Stimulated activated CD4-positive, alpha-beta T cell treated with anti-CD3 and anti-CD28 coated beads, Interleukin-1b, Interleukin-23, amount 100 ng/mL, for 48 hours (primary cell): ENCODE measurements at places on chromosomes 5 and 9.

- peak; percentile 40 for DNase-seq
These were observed 133.3 kb upstream of the RAI14 start for GRCh38 chr5:34522599-34523386.

GRCh38 chr5:65061250-65061973 lies 292.7 kb downstream of the CWC27 start:
- DNase-seq, result no peak

DNA sequence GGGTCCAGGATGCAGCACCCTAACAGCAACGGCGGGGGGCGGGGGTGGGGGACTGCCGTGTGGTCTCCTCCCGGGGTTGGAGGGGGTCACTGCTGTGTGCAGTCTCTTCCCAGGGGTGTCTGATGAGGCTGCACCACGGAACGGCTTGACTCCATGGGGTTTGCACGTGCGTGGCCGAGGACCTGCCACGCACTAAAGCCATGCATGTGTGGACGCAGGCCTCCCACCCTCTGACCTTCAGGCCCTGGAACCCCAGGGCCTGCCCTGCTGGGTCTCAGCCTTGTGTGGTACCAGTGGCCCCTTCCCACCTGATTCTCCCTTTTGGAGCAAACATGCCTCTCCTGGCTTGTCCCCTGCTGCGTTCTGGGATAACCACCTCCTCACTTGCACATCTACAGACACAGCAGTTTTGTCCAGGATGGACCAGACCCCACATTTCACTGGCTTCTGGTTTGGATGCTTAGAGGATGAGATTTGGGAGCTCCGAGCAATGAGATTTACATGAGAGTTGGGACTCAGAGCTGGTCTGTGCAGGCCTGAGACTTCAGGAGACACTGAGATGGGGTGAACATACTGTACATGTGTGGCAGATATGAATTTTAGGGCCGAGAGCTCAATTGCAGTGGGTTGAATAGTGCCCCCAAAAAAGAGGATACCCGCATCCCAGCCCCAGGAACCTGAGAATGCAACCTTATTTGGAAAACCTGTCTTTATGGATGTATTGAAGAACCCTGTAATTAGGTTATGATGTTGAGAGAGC lies 45.8 kb downstream of the SLC12A7 start:
- no peak for DNase-seq

GRCh38 chr9:137722481-137722880 lies 103.7 kb downstream of the EHMT1 start:
- no peak for DNase-seq

GRCh38 chr9:116380496-116380995 lies 227.0 kb downstream of the PAPPA start:
- no peak for DNase-seq

DNA sequence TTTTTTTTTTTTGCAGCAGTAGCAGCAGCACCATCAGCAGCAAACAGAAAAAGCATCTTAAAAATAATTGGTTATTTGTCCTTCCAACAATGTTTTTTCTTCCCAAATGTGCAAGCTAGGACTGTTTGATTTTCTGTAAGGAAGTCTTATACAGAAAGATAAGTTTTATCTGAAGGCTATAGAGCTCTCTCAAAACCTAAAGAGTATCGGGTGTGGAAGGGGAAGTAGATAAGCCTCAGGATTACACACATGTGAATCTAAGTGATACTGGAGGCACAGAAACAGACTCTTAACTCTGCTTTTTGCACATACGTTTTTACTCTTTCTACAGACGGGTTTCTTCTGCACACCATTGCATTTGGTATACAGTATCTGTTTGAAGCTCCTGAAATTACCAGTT lies 184.4 kb upstream of the FTMT start:
- no peak for DNase-seq

GRCh38 chr5:75243100-75243499 lies 6.4 kb upstream of the ANKRD31 start:
- no peak for DNase-seq

DNA sequence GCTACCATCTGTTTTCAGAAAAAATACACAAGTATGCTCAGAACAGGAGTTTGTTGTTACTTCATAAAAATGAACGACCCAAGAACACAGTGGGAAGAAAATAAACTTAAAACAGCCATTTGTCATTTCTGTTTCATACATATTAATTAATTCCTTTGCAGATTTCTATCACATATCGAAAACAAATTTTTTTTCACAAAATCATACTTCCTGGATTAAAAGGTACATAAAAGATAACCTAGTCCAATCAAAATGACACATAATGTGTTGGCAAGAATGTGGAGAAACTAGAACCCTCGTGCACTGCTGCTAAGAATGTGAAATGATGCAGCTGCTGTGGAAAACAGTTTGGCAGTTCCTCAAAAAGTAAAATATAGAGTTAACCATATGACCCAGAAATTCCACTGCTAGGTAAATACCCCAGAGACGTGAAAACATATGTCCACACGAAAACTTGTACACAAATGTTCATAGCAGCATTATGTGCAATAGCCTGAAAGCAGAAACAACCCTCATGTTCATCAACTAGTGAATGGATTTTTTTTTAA lies 46.0 kb downstream of the MYO10 start:
- no peak for DNase-seq

DNA sequence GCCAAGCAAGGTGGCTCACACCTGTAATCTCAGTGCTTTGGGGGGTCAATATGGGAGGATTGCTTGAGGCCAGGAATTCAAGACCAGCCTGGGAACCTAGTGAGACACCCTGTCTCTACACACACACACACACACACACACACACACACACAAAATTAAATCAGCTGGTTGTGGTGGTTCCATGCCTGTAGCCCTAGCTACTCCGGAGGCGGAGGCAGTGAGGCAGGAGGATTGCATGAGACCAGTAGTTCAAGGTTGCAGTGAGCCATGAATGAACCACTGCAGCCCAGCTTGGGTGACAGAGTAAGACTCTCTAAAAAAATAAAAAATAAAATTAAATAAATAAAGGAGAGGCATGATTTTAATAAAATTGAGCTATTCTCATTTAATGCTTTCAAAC lies 13.1 kb downstream of the CEMIP2 start:
- DNase-seq, result no peak

DNA sequence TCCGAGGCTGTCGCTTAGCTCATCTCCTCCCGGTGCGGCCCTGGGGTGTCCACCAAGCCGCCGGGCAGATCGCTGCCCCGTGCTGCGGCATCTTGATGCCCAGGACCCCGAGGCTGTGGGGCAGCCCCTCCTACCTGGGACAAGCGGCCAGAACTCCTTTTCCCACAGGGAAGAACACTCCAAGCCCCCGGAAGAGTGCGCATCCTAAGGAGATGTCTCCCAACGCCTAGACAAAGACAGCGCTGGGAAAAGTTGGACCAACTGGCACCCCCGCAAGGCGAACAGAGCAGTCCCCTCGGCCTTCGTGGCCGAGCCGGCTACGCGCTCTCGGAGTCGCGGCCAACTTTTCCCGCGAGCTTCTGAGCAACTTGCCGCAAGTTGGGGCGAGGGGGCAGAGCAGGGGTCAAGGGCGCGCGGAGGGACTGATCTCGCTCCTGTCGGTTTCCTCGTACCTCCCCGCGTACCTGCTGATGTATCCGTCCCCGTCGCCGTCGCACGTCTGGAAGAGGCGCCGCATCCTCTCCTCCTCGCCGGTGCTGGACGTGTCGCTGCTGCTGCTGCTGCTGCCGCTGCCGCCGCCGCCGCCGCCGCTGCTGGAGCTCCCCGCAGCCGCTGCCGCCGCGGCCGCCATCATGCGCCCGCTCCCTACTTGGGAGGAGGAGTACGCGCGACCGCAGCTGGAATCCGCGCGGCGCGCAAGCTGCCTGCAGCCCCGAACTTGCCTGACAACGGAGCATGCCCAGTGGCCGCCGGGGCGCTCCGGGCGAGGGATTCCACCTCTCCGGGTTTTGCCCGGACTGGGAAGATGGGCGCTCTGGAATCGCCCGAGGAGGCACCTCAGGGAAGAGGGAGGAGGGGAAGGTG lies at the start of gene MCC:
Gene MCC, minus strand, starts transcription at position 673 of the 864 bp plus-strand sequence.
- peak; percentile 27 for DNase-seq

DNA sequence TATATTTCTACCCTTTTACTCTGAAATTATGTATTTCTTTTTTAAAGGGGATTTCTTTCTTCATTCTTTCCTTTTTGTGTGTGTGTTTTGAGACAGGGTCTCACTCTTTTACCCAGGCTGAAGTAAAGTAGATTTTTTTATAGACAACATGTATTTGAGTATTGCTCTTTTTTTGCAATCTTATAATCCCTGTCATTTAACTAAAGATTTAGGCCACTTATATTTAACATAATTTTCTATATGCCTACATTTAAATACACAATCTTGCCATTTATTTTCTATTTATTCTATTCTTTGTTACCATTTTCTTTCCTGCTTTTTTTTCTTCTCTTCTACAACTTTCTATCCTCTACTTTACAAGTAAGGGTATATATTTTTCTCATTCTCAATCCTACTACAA lies 416.0 kb upstream of the IRX2 start:
- DNase-seq, result no peak

DNA sequence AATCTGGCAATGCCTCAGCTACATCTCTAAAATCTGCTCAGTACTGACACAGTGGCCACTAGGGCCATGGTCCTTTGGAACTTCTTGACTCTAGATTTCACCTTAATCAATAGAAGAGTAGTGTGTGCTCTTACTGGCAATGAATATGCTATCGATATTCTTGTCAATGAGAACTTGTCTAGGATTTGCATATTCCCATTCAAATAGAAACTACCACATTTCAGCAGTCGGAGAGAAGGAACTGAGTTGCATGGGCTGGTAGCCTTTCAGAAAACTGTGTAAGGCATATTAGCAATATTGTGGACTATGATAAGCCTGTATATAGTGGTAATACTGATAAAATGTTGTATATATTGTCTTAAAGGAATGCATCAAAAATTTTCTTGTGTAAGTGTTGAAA lies 45.3 kb upstream of the NAA35 start:
- DNase-seq, result no peak

DNA sequence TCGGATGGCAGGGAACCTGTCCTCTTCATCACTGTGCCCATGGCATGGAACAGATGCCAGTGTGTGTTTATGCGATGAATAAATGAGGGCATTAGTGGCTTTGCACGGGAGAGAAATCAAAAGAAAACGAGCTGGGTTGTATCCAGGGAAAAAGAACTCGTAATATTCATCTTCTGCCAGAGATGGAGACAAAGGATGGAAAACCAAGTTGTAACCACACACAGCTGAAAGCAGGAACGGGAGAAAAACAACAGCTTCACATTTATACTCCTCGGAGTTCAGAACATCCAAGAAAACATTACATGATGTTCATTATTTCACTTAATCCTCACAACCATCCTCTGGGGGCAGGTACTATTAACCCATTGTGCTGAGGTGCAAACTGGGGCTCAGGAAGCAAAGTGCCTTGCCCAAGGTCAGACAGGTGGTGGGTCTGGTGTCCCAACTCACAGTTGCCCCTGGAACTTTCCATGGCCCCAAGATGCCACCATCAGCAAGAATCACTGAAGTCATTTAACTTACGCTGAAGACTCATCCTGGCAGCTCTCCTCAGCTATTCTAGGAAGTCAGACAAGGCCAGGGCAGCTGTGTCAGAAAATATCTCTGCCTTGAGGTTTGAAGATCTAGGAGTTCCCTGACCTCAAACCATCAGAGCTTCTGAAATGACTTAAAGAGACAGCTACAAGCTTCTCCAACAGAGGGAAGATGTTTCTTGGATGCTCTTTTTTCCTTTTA lies 250.4 kb downstream of the NSG2 start:
- DNase-seq, result no peak

GRCh38 chr9:108468364-108468763 lies 387.4 kb downstream of the ACTL7B start:
- peak; percentile 8 for DNase-seq

- no peak for DNase-seq
These were observed 35.6 kb upstream of the ANKRD33B start for GRCh38 chr5:10528056-10528816.

DNA sequence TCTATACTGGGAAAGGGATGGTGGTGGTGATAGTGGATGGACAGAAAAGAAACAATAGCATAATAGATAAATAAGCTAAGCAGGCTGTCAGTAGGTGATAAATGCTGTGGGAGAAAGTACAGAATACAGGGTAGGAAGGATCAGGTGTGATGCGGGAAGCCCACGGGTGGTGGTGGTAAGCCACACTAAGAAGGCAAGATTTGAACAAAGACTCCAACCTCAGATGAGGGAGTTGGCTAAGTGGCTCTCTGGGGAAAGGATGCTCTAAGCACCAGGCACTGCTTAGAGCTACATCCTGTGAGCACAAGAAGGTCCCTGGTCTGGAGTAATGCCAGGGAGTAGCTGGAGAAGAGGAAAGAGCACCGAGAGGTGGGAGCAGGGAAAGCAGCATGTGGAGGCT lies 151.6 kb upstream of the KLF9 start:
- DNase-seq, result no peak
